ENCODE measurements at places on chromosomes 7 and 10.

DNA sequence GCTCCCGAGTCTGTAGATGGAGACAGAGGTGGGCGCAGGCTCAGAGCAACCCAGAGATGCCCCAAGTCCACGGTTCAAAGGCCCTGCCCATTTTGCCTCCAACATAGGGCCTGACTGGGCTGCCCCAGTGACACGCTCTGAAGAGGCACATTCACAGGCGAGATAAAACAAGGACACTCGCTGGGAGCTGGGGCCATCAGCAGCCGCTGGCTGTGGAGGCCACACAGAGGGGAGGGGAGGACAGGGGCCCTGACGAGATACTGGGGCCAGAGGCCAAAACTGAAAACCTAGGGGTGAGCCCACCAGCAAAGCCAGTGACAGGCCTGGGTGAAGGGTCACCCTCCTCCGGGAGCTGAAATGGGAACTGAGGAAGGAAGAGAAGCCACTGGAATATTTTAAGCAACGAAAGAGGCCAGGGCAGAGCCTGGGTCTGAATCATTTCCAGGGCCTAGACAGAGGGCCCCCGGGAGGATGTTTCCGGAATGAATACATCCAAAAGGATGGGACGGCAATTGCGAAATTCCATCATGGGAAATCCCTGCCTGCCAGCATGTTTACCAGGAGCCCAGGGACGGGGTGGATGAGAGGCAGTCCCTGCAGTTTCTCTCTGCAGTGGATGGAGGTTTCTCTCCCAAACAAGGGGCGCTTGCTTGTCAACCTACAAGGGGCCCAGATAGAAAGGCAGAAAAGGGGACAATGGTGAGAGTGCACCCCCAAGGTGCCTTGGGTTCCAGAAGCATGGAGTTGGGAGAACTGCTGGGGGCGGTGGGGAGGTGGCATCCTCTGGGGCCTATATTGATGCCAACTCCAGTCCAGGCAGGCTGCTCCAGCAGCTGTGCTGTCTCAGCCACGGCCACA lies 29.0 kb upstream of the HSPA12A start:
- no peak for DNase-seq

GRCh38 chr10:2121929-2122328 lies 384.6 kb upstream of the ADARB2 start:
- DNase-seq: no peak

DNA sequence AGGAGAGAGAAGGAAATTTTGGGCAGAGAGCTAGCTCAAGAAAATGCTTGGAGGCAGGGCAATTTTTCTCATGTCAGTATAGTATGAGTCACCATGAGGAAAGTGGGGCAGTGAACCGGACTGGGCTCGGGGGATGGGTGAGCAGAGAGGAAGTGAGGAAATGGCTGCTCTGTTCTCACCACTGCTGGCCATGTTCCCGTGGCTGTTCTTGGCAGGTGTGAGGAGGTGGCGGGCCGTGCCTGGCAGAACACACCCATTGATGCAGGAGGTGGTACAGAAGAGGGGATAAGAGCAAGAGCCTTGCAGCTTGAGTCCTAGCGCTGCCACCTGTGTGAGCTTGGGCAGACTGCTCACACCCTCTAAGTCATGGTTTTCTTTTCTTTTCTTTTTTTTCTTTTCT lies 304.4 kb upstream of the LYZL1 start:
- no peak for DNase-seq

DNA sequence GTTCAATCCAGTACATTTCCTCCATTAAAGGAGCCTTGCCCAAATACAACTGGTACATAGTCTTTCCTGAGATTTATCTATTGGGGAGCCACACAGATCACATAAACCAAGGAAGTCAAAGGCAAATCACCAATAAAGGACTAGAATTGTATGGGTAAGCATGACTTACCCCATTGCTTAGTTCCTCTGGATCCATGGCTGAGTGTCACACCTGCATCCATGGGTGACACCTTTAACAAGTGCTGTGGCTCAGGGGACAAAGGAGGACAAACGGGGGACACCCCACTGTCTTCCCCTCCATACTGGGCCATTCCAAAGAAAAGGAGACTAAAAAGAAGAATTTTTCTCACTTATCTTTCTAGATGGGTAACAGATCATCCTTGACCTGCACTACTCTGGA lies 30.4 kb downstream of the ZNF92 start:
- no peak for DNase-seq

- DNase-seq: no peak
Measured at GRCh38 chr7:141416650-141417270, 134.4 kb upstream of the AGK start.

GRCh38 chr7:32936689-32937088 lies 20.6 kb upstream of the FKBP9 start:
- no peak for DNase-seq

DNA sequence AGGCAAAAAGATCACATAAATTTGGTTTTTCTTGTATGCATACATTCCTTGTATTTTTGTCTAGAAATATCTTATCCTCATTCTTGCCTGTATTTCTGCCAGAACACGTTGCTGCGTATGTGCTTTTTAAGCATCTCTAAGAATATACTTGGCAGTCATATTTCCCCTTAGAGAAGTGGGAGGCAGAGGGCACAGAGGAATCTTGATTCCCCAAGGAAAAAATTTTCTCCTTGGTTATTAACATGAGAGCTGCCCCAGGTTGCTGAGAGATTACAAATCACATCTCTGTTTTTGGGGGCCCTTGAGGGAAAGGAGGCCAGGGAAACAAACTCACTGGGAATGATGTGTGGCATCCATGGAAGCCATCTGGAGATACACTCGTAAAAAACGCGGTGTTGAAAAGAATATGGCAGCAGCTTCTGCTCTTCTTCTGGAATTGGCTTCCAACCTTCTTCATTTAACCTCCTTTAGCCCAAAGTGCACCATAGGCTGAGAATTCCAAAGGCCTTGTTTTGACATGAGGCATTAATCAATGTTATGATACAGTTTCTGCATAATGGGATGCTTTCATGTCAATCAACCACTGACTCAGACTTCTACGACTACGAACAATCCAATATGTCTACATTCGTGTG lies 684.3 kb upstream of the SORCS1 start:
- DNase-seq: no peak

GRCh38 chr10:79182781-79183467 lies 114.2 kb downstream of the ZMIZ1 start:
- no peak for DNase-seq

DNA sequence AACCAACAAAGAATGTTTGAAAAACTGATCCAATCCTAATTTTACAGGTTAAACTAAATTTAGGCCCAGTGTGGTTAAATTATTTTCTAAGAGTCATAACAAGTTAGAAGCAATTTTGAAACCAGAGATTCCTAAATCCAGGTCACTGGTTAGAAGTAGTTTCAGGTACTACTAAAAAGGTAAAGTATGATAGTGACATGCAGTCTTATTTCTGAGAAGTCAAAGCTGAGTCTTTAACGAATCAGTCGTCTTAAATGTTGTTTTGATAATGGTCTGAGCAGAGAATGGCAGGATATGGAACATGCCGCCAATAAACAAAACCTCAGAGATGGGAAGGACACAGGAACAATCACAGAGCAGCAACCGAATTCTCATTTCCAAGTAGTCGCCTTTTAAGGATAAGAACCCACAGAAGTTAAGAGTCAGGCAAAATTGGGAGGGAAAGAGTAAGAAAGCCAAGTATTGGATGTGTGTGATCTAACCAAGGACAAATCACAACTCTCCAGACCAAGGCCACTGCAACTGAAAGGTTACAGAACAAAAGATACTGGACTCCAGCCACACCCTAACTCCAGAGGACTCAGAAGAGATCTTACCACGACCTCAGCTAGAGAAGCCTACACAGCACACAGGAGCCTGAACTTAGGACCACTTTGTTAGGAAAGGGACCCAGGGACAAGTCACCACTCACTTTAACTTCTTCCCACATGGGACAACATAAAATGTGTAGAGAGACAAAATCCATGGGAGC lies 19.7 kb downstream of the TMEM243 start:
- DNase-seq: no peak

GRCh38 chr10:485776-486175 lies 203.7 kb downstream of the DIP2C start:
- no peak for DNase-seq

DNA sequence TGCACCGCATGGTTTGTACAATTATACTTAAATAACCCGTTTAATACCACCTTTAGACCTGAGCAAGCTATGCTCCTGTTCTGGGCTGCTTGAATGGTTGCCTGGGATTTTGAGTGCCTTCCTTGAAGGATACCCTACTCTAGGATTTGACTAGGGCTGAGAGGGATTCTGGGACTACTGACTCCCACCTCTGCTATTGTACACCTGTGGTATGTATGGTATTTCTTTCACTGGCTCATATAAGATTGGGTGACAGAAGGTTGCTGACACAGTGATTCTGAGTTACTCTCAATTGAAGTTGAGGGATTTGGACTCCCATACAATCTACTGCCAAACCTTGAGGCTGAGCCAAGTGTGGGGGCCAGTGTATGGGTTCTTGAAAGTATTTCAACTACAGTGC lies 494.4 kb upstream of the SEMA3D start:
- DNase-seq: no peak

- DNase-seq: no peak
Measured at GRCh38 chr10:19833170-19833824, 17.1 kb downstream of the PLXDC2 start.

- no peak for DNase-seq
Measured at GRCh38 chr7:143376396-143376795, 4.7 kb upstream of the ZYX start.

DNA sequence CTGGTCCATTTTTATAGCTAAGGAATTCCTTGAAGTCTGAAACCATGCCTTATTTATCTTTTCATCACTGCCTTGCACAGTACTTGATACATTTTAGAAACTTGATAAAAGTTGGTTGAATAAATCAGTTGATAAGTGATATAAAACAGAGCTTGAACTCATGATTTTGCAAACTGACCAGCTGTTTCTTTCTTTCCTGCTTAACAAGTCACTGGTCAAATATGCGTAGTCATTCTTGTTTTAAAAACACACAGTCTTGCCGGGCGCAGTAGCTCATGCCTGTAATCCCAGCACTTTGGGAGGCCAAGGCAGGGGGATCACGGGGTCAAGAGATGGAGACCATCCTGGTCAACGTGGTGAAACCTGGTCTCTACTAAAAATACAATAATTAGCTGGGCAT lies 6.3 kb downstream of the TPST1 start:
- DNase-seq: no peak

DNA sequence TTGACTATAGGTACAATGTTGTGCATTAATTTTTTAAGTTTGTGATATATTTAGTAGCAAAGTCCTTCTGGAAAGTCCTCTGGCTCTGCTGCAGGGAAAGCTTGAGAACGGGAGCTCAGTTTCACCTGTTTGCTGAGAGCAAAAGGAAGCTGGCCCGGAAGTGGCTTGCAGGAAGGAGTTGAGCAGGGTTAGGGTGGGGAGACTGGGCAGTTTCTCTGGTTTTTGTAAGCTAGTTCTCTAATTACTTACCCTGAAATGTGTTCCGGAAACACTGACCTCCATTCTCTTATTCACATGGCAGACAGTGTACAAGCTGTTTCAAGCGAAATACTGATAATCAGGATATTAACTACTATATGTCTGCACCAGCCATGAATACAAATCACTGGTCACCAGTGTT lies 22.3 kb downstream of the MAP3K8 start:
- DNase-seq: no peak

GRCh38 chr7:24828891-24829661 lies 71.8 kb upstream of the GSDME start:
- DNase-seq: no peak

GRCh38 chr7:7157887-7158271 lies 24.5 kb upstream of the C1GALT1 start:
- no peak for DNase-seq

GRCh38 chr7:2493205-2494164 lies 17.3 kb upstream of the GRIFIN start:
- no peak for DNase-seq

- no peak for DNase-seq
Measured at GRCh38 chr7:72101444-72101843, 310.7 kb downstream of the CALN1 start.

GRCh38 chr7:127983804-127984332 lies 47.4 kb downstream of the LRRC4 start:
- no peak for DNase-seq

DNA sequence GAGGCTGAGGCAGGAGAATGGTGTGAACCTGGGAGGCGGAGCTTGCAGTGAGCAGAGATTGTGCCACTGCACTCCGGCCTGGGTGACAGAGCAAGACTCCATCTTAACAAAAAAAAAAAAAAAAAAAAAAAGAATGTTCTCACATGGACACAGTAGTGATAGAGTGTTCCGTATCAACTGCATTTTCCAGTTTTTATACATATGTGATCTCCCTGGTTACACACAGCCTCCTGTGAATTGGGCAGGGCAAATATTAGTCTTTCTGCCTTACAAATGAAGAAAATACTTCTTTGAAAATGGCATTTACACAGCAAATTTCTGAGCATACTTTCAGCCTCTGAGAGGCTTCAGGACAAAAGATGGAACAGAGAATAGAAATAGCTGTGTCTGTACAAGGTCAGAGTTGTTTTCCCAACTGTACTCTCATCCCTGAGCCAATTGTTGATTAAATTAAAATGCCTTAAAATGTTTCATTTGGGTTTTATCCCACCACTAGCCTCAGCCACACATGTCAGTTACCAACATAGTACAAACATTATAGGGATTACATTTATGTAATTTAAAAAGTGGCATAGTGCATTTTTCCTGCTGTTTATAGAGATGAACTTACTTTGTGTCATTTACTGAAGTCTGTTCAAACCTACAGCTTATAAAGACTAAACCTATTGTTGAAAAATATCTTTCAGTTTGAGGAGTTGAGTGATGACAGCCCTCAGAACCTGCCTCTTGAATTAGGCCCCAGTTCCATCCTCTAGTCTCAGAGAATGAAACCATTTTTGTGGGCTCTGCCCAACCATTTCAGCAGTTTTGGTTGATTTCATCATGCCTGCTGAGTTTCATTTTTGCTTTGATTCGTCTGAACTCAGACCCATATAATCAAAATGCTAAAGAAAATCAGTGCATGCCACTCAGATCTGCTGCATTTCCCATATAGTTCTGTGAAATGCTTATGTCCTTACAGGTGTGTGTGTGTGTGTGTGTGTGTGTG lies 609.4 kb upstream of the C7orf33 start:
- DNase-seq: no peak

- DNase-seq: no peak
Measured at GRCh38 chr10:36452851-36453250, 672.5 kb upstream of the ANKRD30A start.

- DNase-seq: no peak
Measured at GRCh38 chr7:111931016-111931517, 275.1 kb downstream of the DOCK4 start.

- DNase-seq: no peak
Measured at GRCh38 chr7:140653319-140654108, 12.9 kb upstream of the DENND2A start.

DNA sequence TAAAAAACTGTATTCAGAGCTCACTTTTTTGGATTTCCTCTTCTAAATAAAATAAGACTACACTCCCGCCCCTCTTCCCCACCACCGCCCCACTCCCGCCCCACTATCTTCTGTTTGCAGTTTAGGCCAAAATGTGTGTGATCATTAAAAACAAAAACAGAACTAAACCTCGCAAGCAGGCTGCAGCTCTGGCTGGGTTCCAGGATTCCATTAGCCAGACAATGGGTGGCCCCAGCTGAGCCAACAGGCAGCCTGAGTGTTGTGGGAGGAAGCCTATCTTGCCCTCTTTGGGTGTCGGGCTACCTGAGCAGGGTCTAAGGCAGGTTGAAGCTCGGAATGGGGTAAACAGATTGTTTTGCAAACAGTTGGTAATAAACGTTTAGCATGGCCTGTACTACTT lies 41.7 kb downstream of the ARL4A start:
- DNase-seq: no peak

GRCh38 chr10:81865581-81865980 lies 9.4 kb upstream of the NRG3 start:
- no peak for DNase-seq
